Lower lobe of right lung (tissue), 2 donors: ENCODE measurements at places on chromosomes 12 and 14. TPM values are rescaled to one million over a fixed set of nuclear protein-coding genes. Genes with fewer than 3 reads are reported as not detected.

Gene TPPP2
- not detected for total RNA-seq

GRCh38 chr12:32483499-32483898 is 84.1 kb downstream of the FGD4 start:
- no peak for DNase-seq
- peak overlapping the region; percentile 60 for H3K27ac ChIP-seq
- no peaks in the 10 kb centered on the region for H3K36me3 ChIP-seq
- no peaks in the 10 kb centered on the region for H3K27me3 ChIP-seq
- no peak overlapping the region for H3K4me3 ChIP-seq

- no peak overlapping the region for H3K4me3 ChIP-seq
- no peak for DNase-seq
- H3K4me1 ChIP-seq: no peaks in the 10 kb centered on the region
- H3K27me3 ChIP-seq: no peaks in the 10 kb centered on the region
- H3K36me3 ChIP-seq: no peaks in the 10 kb centered on the region
These were observed 57.2 kb upstream of the CAPRIN2 start for GRCh38 chr12:30811966-30812365.

DNA sequence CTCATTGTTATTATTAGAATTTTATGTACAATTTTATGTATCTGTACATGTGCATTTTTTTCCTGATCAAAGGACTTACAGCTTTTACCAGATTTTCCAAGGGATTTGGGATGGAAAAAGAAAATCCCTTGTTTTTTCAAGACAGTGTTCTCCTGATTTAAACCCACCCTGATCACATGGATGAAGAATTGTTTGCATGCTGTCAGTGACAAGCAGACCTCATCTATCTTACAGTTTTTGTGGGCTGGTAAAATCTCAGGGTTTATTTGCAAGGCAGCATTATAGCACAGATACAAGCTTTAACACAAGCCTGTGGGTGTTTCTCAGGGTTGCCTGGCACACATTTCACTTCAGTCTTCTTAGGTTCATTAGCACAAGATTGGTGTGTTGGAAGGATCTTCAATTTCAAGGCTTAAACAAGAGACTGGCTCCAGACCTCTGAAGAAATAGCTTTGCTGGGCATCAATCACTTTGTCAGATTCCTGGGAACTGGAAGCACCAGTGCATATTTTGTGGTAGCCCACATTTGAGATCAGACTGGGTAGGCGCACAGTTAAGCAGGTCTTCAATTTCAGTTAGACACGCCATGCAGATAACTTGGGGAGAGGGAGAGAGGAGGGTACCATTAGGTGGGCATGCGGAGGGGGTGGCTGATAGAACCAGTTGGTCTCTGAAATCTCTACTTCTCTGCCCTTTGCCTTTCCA is 118.0 kb downstream of the TBX5 start:
- no peak overlapping the region for H3K4me3 ChIP-seq
- no peaks in the 10 kb centered on the region for H3K4me1 ChIP-seq
- H3K27ac ChIP-seq: no peak overlapping the region
- no peaks in the 10 kb centered on the region for H3K27me3 ChIP-seq
- no peaks in the 10 kb centered on the region for H3K36me3 ChIP-seq

DNA sequence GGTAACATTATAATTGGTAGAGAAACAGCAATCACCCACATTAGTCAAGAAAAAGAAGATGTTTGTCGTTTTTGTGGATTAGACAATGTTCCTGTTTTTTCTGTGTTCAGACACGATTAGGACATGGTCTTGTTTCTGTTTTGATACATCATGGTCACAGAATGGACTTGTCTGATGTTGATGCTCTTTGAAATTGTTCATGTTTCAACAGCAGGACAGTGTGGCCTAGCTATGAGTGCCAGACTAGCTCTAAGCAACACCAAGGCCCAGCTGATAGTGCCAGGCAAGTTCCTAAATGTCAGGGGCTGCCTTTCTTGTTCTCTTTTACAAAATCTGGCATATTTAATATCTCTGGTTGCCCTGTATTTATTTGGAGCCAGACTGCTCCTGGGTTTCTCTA is 40.9 kb upstream of the TOMM20L start:
- peak overlapping the region; percentile 26 for H3K27ac ChIP-seq
- no peak overlapping the region for H3K4me3 ChIP-seq
- H3K36me3 ChIP-seq: peaks cover 67% of the 10 kb centered on the region
- H3K4me1 ChIP-seq: peaks cover 18% of the 10 kb centered on the region
- no peaks in the 10 kb centered on the region for H3K27me3 ChIP-seq
- no peak for DNase-seq
